Caki2 (cell line): ENCODE measurements at places on chromosomes 12 and 14.

DNA sequence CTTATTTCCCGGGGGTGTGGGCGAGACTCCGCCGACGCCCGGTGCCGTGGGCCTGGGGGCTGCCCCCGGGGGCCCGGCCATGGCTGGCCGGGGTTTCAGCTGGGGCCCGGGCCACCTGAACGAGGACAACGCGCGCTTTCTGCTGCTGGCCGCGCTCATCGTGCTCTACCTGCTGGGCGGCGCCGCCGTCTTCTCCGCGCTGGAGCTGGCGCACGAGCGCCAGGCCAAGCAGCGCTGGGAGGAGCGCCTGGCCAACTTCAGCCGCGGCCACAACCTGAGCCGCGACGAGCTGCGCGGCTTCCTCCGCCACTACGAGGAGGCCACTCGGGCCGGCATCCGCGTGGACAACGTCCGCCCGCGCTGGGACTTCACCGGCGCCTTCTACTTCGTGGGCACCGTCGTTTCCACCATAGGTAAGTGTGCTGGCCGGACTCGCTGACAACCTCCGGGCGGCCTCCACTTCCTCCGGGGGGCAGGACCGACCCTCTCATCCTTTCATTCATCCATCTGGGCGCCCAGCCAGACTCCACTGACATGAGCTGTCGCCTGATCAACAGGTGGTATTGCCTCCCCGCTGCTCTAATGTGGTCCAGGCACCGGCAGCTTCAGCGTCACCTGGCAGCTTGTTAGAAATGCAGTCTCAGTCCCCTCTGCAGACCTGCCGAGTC lies 467 bp downstream of the KCNK13 start:
- DNase-seq = no peak

DNA sequence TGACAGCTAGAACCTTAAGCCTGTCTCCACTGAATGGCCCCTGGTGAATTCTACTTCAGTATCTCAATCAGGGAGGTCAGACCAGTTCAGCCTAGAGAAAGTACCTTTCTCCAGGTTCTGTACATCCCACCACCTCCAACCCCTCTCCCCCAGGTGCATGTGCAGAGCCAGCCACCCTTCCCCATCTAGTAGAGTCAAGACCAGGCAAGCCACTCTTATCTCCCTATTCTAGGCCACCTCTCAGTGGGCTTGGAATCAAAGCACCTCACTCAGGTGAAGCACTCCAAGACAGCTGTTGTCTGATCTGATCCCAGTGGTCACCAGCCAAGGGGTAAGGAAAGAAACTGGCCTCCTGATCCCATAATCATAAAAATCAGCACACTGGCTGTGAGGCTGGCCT lies 340.9 kb downstream of the BCL11B start:
- DNase-seq = no peak

GRCh38 chr12:49970658-49971057 lies 2.1 kb upstream of the AQP6 start:
- DNase-seq = no peak

DNA sequence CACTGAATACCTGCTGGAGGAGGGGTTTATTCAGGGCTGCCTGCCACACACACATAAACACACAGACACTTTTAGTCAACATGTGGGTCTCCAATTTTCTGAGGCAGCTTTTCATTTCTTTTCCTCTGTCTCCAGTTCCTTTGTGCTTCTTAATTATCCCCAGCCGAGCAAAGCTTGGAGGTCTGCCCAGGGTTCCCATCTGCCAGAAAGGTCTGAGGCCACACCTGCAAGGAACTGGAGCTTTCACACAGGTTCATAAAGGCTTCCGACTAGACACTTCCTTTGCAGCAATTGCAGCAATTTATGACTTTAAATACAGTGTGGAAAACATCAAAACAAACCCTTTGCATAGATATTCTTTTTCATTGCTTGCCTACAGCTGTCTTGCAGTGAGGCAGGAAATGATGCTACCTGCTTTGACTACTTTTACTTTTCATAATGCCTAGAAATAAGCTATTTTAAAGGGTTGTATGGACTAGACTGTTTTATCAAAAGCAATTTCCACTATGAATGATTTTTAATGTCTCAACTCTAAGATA lies 1318.9 kb downstream of the AACS start:
- no peak for DNase-seq

DNA sequence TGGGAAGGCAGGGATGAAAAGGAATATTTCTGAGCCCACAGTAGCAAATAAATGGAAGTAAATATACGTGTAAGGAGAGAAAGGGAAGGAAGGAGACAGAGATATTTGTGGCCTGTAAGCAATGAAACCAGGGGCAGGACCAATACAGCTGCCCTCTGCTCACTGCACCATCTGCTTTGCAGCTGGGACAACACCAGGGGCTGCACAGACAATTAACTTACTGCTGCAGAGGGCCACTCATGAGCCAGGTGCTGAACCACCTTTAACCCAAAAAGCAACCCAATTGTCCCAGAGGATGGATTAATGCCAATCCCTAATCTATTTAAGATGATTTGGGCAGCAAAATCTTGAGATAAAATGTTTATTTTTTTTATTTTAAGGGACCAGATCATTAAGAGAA lies 30.6 kb upstream of the TMX1 start:
- DNase-seq = no peak
